ENCODE measurements at places on chromosomes 16 and 17.

GRCh38 chr16:85677383-85677967 lies 11.3 kb downstream of the GINS2 start:
- DNase-seq: no peak

DNA sequence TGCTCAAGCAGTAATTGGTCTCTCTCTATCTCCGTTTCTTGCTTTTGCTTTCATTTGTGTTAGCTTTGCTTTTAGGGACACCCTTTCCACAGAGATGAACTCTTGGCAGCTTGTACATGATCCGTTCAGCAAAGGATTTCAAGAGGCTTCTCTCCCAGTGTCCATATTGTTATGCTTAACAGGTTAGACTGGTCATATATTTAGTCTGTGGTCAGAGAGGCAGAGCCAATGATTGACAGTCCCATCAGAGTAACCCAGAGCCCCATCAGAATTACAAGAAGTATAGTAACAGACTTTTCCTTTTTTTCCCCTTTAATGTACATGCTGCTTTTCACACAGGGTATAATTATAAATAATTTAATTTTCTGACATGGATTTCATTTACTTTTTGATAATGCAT lies 34.4 kb downstream of the GDPD1 start:
- no peak for DNase-seq

- no peak for DNase-seq
Measured at GRCh38 chr17:60995680-60996079, 318.0 kb downstream of the BCAS3 start.

- DNase-seq: no peak
Measured at GRCh38 chr17:30933966-30934365, 12.2 kb downstream of the ADAP2 start.

GRCh38 chr16:3471518-3472176 lies 23.6 kb downstream of the C16orf90 start:
- no peak for DNase-seq

DNA sequence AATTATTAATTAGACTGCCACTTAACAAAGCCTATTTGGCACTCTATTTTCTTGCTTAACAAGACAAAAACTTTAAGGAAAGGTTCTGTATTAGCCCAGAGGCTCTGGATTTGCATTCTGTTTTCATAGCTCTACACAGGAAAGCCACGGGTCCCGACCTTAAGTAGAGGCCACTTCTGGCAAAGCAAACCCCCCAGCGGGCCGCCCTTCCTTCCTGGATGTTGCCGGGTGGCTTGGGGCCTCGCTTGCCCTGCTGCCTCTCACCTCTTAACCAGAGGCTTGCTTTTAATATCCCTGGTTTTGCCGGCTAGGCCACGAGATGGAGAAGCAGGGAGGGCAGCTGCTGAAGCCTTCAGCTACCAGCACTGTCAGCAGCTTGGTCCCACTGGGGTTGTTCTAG lies 4.4 kb downstream of the RTN4RL1 start:
- no peak for DNase-seq

GRCh38 chr16:79929260-79929965 lies 328.9 kb upstream of the MAF start:
- no peak for DNase-seq

DNA sequence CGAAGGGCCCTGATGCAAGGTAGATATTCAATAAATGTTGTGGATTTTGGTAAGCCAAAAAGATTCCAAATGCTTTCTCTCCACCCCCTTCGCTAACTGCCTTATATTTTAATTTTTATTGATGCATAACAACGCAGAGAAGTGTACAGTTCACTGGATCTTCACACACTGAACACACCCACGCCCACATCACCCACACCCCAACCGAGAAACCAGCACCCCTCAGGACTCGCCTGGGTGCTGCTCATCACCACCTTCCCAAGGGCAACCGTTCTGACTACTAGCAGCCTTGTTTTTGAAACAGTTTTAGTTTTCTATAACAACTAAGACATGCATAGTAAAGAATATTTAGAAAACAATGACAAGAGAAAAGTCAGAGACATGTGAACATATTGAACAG lies 9.1 kb upstream of the PLCG2 start:
- no peak for DNase-seq

DNA sequence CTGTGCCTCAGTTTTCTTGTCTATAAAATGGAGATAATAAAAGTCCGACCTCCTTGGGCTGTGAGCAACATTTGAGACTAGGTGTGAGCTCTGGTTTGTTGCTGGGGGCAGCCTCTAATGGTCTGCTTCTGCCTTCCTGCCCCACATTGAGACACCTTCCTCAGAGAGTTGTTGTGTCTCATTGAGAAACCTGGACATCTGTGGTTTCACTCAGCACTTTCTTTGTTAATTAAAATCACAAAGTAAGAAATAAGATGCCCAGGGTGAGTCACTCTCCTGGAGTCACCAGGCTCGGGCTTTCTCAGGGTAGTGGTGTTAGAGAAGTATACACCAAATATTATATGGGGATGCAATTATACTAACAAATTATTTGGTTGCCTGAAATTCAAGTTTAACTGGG lies 389.2 kb upstream of the SALL1 start:
- DNase-seq: no peak

GRCh38 chr16:88855176-88855575 lies 1.6 kb downstream of the GALNS start:
- no peak for DNase-seq

- DNase-seq: no peak
Measured at GRCh38 chr17:17837966-17838962, 1.5 kb upstream of the SREBF1 start.
